ENCODE measurements at places on chromosomes 4 and X. TPM values are rescaled to one million over a fixed set of nuclear protein-coding genes. Genes with fewer than 3 reads are reported as not detected.

The CSN1S1 gene
- total RNA-seq: not detected

The SERTM2 gene
- not detected for total RNA-seq

The ATP2B3 gene
- total RNA-seq: not detected

The ASB12 gene
- not detected for total RNA-seq

The ATP7A gene
- total RNA-seq: 16.1 TPM

- DNase-seq: no peak
Observed at GRCh38 chrX:38379088-38379487, 26.7 kb downstream of the OTC start.

GRCh38 chrX:19728915-19729314 lies 158.5 kb downstream of the SH3KBP1 start:
- no peak for DNase-seq

DNA sequence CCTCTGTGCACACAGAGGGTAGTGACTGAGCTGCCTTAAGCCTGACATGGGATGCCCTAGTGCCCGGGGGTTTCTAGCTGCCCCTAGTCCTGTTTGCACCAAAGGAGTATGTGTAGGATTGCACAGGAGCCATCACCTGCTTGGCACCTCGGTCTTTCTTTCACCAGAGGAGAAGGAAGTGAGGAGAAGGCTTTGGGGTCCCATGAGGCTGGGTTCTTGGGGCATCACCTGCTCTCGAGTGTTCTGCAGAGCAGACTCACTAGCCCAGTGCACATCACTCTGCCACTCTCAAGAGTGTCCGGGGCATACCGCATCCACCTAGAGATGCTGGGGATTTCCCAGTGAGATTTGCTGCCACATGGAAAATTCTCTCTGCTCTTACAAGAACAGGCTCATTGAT lies 40.5 kb upstream of the GPR78 start:
- DNase-seq: no peak

- DNase-seq: peak; percentile 1
Observed at GRCh38 chrX:46599051-46599560, 25.5 kb downstream of the CHST7 start.

- DNase-seq: no peak
Observed at GRCh38 chrX:30791296-30792278, 97.5 kb downstream of the TAB3 start.

GRCh38 chr4:136713140-136713539 lies 819.2 kb downstream of the PCDH18 start:
- DNase-seq: peak; percentile 3

- DNase-seq: no peak
Observed at GRCh38 chr4:147913137-147913536, 181.2 kb downstream of the ARHGAP10 start.

DNA sequence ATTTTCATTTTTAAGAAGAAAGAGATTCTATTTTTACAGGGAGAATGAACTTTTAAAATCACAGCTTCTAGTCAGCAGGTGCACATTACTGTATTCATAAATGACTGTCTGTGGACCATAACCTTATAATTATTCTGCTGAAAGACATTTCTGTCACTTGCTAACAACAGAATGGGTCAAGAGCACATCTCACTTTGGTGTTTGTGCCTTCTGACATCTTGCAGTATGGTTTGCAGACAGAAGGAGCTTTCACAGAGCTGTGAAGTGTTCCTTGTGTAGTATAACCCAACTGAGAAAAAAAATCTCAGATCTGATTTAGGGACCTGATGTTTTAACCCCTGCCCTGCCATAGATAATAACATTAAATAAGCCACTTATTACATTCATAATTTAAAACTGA lies 131.4 kb upstream of the CTSO start:
- no peak for DNase-seq

Measured in SK-MEL-5 (cell line).